ENCODE measurements at places on chromosomes 7 and 10.

DNA sequence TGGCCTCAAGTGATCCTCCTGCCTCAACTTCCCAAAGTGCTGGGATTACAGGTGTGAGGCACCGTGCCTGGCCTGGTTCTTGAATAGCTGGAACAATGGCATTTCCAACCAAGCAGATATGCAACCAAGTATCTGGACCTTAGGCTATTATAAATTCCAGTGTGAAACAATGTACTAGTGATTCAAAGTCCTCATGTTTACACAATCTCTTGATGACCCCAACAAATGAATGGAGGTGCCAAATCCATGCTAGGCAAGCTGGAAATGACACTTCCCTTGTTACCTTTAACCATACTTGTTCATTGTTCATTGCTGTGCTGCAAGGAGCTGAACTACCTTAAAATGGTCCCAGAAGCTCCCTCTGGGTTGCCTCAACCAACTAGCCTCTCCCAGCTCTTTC is 282.2 kb upstream of the KLF14 start:
- DNase-seq = no peak

GRCh38 chr10:4767033-4767814 is 58.8 kb upstream of the AKR1E2 start:
- peak; percentile 3 for DNase-seq

- no peak for DNase-seq
Measured at GRCh38 chr10:119768455-119769094, 42.7 kb downstream of the INPP5F start.

GRCh38 chr7:39919646-39920045 is 30.4 kb upstream of the CDK13 start:
- DNase-seq = no peak

DNA sequence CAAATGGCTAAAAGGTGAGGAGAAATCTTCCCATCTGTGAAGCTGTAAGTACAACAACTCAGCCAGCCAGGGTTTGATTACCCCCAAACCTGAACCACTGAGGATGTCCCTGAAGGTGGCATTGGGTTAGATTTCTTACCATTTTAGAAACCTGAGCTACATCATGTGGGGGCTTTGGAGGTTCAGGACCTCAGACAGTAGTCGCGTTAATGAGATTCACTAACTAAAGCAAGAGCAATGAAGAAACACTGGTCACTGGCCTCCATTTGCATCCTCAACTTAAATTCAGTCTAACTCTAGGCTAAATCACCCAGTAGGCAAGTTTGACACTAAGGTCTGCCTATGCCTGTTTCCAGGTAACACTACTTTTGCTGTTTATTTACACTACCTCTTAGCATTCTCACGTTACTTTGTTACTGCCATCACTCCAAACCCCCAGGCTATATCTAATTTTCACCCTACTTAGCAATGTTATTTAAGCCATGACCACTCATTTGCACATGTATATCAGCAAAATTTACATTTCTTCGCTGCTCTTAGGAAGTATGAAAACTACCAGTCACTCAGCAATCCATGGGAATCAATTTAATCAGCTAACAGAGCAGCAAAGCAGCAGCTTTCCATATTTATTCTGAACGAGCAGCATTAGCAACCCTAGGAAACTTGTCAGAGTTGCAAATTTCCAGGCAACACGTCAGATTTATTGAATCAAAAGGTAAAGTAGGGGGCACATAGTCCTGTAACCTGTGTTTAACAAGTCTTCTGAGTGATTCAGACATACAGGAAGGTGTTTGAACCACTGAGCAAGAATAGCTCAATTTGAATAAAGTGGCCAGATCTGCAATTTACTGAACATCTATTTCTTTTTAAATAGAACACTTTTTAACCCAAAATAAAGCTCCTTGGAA is 788.4 kb upstream of the SORCS1 start:
- no peak for DNase-seq

- no peak for DNase-seq
Measured at GRCh38 chr7:7405461-7405860, 130.2 kb downstream of the COL28A1 start.

DNA sequence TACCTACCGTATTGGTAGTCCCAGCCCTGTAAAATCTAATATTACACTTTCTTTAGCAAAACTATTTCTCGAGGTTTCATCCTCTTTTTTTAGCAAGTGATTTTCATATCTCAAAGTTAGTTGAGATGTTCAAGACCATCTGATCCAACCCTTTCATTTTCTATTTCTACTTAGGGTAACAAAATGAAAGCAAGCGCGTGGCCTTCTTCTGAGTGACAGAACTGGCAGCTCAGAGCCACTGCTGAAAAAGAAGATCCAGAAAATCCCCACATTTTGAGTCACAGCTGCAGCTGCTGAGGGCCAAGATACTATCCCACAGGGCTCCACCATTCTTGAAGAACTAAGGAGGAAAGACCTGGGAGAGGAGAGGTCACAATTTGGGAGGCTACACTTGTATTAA is 24.8 kb upstream of the ZNF800 start:
- no peak for DNase-seq

- DNase-seq = peak; percentile 63
Measured at GRCh38 chr7:87316846-87317552, 28.5 kb upstream of the CROT start.

DNA sequence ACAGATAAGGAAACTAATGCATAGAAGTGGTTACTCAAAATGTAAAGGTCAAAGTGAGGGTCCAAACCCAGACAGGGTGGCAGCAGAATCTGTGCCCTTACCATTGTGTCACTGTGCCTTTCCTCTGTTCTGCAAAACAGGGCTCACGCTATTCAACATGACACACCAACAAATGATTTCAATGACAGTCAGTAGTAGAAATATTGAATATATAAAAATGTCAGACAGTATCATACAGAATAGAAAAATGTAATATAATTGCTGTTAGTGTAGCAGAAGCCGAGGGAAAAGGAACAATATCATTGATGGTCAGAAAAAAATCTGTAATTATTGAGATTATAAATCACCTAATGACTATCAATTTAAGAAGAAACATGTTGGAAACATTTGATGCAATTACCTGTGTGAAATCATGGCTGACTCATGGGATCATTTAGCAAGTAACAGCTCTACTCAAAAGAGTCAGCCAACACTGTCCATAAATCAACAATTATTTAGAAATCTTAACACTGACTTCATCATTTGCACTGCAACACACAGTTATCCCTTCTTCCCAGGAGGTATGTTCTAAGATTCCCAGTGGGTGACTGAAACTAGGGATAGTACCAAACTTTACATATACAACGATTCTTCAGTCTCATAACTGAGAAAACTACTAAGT is 198.7 kb downstream of the DGKI start:
- no peak for DNase-seq

DNA sequence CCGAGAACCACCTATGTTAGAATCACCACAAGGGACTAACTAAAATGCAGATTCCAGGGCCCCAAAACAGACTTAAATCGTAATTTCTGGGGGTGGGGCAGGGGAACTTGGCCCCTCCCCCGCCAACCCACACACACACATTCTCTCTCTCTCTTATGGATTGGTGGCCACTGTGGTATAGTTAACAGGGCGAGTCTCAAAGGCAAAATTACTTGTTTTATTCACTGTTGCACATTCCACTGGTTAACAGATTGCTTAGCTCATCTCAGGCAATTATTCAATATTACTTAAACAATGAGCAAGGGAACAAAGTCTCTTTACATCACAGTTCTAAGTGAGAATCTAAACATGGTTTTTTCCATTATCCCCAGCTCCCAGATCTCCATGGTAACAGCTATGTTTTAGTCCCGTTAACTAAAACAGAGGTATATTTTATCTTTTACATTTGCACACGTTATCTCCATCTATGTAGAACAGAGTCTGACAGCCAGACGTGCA is 38.5 kb downstream of the IGF2BP3 start:
- no peak for DNase-seq

DNA sequence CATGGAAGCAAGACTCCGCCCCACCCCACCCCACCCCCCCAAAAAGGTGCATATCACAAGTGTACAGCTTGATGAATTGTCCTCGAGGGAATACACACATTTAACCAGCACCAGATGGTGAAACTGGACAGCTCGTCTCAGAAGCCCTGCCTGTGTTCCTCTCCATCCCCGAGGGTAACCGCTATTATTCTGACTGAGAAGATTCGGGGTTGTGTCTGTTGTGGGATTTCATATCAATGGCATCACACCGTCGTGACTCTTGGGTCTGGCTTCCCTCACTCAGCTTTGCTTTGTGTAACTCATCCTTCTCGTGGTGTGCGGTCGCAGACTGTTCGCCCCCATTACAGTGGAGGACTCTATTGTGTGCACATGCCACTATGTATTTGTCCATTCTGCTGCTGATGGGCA is 18.9 kb downstream of the PODXL start:
- DNase-seq = no peak

DNA sequence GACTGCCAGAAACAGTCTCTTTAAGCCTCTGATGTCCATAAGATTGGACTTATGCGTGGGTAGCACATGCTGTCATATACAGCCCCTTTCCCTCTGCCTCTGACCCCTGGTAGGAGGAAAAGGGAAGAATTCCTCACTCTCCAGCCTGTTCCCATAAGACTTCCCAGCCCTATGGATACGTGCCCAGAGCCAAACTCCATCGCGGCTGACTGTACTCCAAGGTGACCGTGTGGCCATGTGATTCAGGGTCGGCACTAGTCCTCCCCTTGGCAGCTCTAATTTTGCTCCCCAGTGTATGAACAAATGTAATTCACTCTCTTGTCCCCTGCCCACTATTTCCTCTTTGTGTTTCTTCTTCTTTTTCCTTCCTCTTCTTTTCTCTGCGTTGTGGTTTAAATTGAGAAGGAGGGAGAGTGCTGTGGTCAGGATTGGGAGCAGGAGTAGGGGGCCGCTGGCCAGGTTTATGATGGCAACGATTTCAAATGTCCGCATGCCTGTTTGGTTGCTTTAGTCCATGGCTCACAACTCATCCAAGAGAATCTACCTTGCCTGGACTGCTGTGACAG is 43.8 kb downstream of the PRLHR start:
- no peak for DNase-seq

DNA sequence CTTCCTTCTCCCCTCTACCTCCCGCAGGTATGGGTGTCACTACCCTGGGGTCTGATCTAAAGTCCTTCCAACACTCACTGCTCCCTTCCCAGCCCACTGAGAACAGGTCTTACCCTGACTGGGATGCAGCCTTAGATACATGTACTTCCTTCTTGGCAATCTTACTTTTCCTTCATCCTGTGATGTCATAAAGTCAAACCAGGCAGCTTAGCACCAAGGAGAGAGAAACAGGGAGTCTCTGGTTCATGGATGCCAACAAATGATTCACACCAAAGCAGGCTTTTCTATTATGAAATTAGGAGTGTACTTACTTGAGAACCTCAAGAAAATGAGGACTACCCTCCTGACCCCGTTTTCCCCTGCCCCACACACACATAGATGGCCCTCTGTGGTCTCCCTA is 111.0 kb upstream of the KMT2E start:
- no peak for DNase-seq

- no peak for DNase-seq
Measured at GRCh38 chr10:88086187-88086960, 222.9 kb downstream of the PTEN start.

- no peak for DNase-seq
Measured at GRCh38 chr7:101087334-101088068, 2.2 kb downstream of the TRIM56 start.

GRCh38 chr7:151405588-151405987 is 4.2 kb downstream of the WDR86 start:
- DNase-seq = no peak

DNA sequence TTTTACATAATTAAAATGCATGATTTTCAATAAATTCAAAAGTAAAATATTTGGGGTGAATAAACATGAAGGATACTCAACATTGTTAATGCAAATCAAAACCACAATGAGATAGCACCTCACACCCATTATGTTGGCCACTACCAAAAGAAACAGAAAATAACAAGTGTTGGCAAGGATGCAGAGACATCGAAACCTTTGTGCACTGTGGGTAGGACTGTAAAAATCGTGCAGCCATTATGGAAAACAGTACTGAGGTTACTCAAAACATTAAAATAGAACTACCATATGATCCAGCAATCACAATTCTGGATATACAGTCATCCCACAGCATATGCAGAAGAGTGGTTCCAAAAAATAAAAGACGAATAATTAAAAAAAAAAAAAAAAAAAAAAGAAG is 13.1 kb downstream of the EZH2 start:
- DNase-seq = no peak

- no peak for DNase-seq
Measured at GRCh38 chr7:32255036-32255435, 184.8 kb upstream of the PDE1C start.

GRCh38 chr10:8378198-8378983 is 323.9 kb downstream of the GATA3 start:
- DNase-seq = no peak

Data from SJCRH30 (cell line).